MCF 10A (cell line): ENCODE measurements at places on chromosomes 1 and 21.

DNA sequence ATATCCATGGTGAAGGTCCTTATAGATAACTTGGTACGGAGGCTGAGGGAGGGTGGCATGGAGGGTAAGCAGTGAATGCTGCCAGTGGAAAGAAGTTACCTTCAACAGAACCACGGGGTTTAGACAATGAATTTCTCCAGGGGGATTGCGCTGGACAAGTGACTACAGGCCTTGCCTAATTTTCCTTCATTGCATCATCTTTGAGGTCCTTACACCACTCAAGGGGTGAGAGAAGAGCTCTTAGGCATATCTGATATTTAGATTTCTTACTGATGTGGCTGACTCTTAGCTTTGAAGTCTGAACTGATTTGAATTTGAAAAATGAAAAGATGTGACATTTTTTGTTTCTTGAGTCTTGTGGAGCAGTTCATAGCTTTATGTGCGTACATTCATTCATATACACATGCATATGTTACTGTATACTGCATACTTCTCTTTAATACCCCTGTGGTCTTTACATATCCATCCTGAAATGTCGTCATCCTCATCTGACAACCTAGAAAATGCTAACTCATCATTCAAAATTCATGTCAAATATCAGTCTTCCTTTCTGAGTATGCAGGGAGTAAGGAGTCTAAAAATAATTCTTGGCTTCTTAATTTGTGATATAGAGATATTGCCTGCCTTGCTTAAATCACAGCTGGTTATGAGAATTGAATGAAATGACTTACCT is 63.6 kb downstream of the DNM3 start:
- DNase-seq = peak; percentile 29

GRCh38 chr1:218525031-218525430 is 179.9 kb downstream of the TGFB2 start:
- no peak for DNase-seq

GRCh38 chr1:184932319-184932718 is 42.0 kb downstream of the NIBAN1 start:
- DNase-seq = no peak

GRCh38 chr21:43903451-43904091 is 38.5 kb downstream of the AGPAT3 start:
- no peak for DNase-seq

- DNase-seq = no peak
Observed at GRCh38 chr21:17231124-17231523, 281.7 kb upstream of the CXADR start.

DNA sequence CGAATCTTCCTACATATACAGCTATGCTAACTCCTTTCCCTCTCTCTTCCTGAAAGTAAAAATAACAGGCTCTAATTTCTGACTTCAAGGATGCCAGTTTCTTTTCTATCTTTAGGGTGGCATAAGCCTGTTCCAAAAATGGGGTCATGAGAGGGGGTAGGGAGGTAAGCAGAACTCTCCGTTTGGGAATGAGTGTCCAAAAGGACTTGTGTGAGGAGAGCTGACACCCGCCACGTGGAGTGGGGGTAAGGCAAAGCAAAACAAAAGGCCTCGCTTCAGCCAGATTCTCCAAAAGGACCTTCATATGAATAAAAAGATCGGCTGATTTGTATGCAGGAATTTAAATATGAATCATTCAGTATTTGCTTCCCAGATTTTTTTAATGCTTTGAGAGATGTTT is 28.6 kb downstream of the PLPPR4 start:
- DNase-seq = no peak

DNA sequence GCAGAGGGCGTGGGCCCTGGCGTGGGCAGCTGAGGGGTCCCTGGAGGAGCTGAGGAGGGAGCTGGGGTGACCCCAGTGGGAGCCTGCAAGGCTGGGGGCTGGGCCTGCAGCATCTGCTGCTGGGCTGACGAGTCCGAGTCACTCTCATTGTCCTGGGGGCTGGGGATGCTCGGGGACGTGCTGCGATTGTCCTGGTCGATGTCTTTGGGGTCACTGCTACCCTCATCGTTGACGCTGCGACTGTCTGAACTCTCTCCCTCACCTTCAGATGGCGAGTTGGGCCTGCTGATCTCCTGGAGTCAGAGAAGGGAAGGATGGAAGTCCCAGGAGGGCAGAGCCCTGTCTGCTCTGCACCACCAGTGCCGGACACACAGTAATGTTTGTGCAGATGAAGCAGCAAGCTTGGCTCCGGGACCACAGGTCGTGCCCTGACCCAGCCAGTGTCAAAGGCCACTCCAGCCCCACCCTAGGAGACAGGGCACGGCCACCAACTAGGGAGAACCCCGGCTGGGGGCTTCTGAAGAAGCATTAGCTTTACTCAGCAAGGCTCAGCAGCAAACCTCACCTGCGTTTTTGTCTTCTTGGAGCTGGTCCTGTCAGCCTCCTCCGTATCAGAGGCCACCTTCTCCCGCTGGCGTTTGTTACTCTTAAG is 43.4 kb downstream of the SLC45A1 start:
- DNase-seq = no peak

GRCh38 chr1:62437273-62437940 is 558 bp downstream of the USP1 start:
- peak; percentile 24 for DNase-seq

DNA sequence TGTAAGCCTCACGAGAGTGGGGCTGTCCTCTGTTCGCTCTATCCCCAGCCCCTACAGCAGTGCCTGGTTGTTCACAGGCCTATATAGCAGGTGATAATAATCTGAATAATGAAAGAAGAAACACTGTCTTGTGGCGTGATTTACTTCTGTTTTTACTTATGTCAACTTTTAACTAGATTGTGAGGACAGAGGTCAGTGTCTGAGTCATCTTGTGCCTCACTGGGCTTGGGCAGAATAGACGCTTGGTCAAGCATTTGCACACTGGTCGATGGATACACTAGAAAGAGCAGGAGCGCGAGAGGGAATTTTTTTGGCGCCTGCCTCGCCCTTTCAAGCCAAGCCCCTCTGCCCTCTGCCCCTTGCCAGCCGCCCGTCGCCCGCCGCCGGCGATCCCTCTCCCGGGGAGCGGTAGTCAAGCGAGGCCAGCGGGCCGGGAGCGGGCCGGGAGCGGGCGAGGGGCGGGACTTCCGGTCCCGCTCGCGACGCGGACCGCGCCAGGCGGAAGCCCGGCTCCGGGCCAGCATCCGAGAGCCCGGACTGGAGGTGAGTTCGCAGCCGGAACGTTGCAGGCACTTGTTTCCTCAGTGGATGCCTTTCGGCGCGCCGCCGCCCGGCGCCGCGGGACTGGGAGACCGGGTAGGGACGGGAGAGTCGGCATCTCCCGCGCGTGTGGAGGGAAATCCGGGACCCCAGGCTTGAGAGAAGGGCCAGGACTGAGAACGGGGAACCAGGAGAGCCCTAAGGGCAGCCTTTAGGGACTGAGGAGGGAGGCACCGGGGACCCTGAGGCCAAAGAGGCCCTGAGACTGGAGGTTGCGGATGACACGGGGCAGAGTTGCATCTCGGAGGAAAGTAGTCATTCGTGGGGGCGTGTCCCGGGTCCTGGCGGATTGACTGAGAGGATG is at the start of gene DISP1:
Gene DISP1, plus strand, starts transcription at position 504 of the 904 bp plus-strand sequence. CDS start 127,785 bp downstream, outside the sequence.
- peak; percentile 87 for DNase-seq

DNA sequence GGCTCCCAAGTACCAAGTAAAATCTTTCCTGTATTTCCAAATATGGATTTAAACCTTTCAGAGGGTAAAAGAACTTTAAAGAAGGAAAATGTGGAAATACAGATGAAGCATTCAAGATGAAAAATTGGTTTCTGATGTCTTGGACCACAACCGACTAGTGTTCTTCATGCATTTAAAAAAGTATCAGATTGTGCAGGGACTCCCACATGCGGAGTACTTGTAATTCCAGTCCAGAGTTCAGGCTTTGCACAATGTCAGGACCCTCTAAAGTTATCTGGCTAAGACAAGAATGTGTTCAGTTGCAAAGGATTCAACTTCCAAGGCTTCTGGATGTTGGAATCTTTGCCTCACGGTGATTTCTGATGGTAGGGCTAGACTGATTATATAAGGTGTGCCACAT is 66.7 kb downstream of the RGL1 start:
- DNase-seq = no peak

DNA sequence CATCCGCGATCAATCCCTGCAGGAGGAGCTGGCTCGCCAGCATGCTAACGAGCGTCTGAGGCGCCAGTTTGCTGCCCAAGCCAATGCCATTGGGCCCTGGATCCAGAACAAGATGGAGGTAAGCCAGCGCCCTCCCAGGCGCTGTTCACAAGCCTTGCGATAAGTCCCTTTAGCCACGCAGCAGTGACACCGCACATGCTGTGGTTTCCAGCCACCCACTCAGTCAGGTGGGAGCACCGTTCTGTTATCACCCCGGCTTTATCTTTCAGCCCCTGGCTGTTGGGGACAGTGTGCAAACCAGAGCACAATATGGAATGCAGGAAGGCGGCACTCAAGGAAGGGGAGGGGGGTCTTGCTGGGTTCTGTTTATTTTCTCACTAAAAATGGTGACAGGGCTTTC is 41.1 kb upstream of the MTR start:
- no peak for DNase-seq

- no peak for DNase-seq
Observed at GRCh38 chr1:230807029-230807428, 59.8 kb downstream of the CAPN9 start.

DNA sequence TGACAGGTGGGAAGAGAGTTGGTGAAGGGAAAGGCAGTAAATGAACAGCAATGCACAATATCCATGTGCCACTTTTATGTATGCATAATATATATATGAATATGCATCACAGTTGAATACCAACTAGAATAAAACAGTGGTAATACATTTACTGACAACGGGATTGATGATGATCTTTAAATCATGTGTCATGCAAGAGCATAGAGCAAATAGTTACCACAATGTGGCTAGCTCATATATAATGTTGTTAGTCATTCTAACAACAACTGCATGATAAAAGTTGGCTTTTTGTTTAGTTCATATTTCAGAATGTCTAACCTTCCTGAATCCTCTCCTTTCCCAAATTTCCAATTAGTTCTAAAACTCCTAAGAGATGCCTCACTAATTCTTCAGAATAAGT is 46.4 kb downstream of the GORAB start:
- DNase-seq = no peak
